Activated CD8-positive, alpha-beta memory T cell treated with anti-CD3 and anti-CD28 coated beads, Interleukin-2, amount 10 ng/mL, durations not matched to agents 7 days and 5 days (primary cell): ENCODE measurements at places on chromosomes 11 and 22. TPM values are rescaled to one million over a fixed set of nuclear protein-coding genes. Genes with fewer than 3 reads are reported as not detected.

The SLC6A5 gene
- not detected for total RNA-seq

The C11orf16 gene
- not detected for total RNA-seq

The CCDC157 gene
- 6.2 TPM for total RNA-seq

The FOLR3 gene
- total RNA-seq, result not detected

The PVALB gene
- total RNA-seq, result not detected

The AHNAK gene
- total RNA-seq, result 180 TPM

The MS4A7 gene
- not detected for total RNA-seq

The CAT gene
- total RNA-seq, result 30.1 TPM

The ANO1 gene
- total RNA-seq, result not detected

The MS4A12 gene
- not detected for total RNA-seq

The MOGAT2 gene
- not detected for total RNA-seq

The TMX2 gene
- total RNA-seq, result 58.2 TPM

The OR51B5 gene
- total RNA-seq, result not detected

The SLC22A8 gene
- not detected for total RNA-seq

The IL17RA gene
- 25.1 TPM for total RNA-seq
